ENCODE measurements at places on chromosomes 7 and 10.

- no peak for DNase-seq
Measured at GRCh38 chr10:124092250-124092859, 1.0 kb downstream of the CHST15 start.

DNA sequence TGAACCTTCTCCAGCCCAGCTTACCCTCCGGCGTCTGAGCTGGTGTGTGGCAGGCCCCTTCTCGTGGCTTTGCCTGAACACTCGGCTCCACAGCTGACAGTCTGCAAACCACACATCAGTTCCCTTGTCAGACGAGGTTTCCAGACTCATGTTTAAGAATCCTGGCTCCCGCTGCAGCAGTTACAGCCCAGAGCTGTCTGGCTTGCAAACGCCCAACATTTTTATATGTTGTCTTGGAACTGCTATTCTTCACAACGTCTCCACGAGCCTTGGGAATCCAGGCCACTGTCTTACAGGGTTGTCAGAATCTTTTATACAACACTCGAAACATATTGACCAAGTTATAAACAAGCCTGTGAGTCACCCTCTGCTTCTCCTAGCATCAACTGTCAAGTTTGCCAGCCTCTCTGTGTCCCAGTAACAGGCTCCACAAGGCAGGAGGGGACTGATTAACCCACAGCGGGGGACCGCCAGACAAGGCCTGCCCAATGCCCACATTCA, 68.1 kb downstream of the TNS3 start:
- DNase-seq: peak; percentile 81

DNA sequence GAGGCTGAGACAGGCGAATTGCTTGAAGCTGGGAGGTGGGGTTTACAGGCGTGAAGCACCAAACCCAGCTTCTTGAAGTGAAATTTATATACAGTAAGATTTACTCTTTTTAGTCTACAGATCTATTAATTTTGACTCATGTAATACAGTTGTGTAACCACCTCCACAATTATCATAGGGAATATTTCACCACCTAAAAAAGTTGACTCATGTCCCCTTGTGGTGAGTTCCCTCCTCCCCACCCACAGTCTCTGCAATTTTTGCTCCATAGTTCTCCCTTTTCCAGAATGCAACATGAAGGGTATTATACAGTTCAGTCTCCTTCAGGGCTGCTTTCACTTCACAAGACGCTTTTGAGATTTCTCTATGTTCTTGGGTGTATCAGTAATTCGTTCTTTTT, 156.8 kb downstream of the FAM107B start:
- DNase-seq: peak; percentile 6

GRCh38 chr7:70679661-70680060, 452.3 kb upstream of the GALNT17 start:
- DNase-seq: no peak

DNA sequence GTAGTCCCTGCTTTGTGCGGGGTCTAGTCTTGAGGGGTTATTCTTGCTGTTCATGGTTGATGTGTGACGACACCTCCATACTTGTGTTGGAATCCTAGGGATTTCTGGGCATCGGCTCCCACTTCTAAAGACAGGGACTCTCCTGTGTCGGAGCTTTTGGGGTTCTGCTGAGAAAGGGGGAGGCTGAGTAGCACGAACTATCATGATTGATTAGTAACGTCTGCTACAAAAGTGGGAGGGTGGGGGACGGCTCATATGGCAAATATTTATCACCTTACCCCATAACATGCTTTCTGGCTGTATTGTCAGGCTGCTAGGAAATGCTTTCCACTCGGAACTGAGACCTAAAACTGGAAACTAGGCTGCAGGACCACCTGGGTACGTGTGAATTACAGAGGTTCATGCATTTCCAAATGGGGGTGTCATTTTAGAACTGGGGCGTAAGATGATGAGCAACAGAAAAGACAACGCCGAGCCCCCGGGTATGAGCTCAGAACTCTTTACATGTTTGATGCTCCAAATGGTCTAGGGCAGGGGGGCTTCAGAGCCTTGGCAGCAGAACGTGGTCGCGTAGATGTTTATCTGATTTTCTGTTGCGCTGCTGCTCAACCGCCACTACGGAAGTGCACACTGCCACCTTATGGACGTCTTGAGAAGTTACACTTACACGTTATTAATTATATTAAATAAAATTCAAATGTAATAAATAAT, 15.1 kb upstream of the NME8 start:
- DNase-seq: no peak

DNA sequence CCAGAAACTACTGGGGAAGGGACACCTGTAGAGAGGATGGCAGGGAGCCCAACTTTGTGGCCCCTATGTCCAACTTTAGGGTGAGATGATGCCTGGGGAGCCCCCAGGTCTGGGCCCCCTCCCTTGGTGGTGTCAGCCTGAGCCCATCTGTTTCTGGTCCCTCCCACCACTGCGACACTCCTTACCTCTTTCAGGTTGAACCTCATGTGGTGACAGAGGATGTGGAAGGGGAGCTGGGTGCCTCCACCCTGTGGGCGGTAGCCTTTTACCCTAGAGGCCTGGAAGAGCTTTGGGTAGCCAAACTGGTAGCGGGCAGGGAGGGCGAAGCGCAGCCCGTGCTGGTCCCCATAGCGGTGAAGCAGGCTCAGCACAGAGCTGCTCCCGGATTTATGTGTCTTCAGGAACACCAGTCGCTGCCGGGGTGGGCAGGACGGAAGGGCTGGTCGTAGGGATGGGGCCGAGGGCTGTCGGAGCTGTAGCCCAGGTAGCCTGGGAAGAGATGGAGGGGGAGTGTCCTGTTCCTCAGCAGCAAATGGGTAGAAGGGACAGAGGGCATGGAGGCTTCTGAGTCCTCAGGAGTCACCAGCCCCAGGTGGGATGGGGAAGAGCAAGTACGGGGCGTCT, 2.0 kb downstream of the GAL3ST4 start:
- DNase-seq: no peak
